MV-4-11 (cell line): ENCODE measurements at places on chromosomes 5 and 9.

DNA sequence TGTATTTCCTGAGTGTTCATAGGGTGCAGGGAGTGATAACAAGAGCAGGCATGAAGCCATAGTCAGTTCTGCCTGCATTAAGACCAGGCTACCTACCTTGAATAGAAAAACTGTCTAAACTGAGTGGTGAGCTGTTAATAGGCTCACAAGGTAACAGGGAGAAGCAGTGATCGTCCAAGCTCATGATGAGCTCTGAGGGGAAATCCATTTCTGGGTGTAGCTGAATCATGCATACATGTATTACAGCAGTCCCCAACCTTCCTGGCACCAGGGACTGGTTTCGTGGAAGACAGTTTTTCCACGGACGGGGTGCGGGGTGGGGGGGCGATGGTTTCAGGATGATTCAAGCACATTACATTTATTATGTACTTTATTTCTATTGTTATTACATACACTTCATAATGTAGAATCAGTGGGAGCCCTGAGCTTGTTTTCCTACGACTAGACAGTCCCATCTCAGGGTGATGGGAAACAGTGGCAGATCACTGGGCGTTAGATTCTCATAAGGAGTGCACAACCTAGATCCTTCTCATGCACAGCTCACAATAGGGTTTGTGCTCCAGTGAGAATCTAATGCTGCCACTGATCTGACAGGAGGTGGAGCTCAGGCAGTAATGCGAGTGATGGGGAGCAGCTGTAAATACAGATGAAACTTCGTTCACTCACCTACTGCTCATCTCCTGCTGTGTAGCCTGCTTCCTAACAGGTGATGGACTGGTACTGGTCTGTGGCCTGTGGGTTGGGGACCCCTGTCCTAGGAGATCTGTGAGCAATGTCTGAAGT is 100.0 kb upstream of the IL6ST start:
- no peak for DNase-seq

DNA sequence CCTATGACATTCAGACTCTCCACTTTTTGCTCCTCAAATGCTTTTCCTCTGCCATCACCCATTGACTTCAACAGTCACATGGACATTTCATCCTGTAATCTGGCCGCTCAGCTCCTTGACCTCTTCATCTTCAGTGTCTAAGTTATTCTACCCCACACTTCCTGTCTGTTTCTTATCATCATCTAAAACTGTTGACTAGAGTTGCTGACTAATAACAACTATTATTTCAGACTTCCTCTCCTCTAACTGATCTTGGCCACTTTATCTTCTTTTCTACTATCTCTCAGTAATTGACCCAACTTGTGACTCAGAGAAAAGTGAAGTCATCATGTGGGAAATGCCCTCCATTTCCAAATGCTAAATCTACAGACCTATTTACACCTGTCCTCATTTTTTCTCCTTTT is 254.7 kb upstream of the TRPC7 start:
- DNase-seq, result no peak

DNA sequence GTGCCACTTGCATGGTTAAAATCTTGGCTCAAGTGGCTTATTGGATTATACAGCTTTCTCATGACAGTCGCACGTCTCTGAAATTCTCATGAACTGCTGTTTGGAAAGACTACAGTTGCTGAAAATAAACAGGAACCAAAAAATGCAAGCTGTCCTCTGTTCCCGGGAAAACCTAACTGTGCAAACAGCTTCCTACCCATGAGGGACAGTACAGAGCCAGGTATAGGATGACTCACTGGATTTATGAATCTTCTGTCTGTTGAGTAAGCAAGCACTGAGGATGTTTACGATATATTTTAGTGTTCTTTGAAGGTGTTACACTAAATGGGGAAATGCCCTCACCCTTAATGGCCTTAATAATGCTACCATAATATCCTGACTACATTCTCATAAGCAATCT is 380.3 kb upstream of the TNC start:
- DNase-seq, result no peak

- DNase-seq, result no peak
Measured at GRCh38 chr5:2529371-2530092, 221.9 kb downstream of the IRX2 start.

DNA sequence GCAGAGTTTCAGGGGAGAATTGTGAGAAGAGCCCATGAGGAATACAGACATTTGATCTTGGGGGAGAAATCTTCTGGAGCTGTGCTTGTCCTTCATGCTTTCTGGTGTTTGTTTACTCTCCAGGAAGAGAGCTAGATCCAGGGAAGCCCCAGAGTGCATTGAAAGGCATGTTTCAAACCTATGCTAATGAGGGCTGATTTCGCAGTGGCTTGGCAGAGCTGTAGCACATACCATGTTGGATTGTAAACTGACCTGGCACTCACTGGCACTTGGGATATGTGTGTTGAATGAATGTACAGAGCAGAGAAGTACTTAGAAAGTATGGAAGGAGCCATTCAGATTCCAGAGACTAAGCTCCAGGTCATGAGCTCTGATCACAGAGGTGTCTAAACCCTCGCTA is 30.9 kb downstream of the TNFSF8 start:
- no peak for DNase-seq
